Right ventricle myocardium superior (tissue), 1 donor: ENCODE measurements at places on chromosomes 2 and 18.
A peak's percentile ranks its signal among the peaks of the same experiment; 100 is the strongest.

- DNase-seq, result no peak
These were observed 36.1 kb downstream of the RNF152 start for GRCh38 chr18:61856678-61857077.

DNA sequence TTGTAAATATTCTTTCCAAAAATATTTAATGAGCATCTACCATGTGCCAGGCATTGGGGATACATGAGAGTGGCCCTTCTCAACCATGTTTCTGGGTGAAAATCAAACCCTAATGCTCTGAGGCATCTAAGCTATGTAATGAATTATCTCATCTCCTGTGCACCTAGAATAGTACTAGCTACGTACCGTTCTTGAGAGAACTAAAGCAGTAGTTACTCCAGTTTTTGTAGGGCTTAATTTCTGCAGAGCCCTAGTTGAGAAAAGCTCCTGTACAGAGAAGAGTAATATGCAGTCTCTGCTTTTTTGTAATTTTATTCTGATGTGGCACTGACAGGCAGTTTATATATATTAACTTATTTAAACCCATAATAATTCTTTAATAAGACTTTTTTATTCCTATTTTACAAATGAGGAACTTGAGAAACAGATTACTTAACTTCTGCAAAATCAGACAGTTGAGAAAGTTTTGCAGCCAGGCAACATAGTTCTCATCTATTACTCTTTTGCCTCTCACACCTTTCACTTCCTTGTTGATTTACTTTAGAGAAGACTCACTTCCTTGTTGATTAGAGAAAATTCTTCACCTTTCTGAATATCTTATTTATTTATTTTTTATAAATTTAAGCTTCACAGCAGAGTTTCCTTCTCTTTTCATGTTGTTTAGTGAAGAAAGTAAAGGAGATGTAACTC, 3.1 kb downstream of the SPOPL start:
- no peak for DNase-seq

DNA sequence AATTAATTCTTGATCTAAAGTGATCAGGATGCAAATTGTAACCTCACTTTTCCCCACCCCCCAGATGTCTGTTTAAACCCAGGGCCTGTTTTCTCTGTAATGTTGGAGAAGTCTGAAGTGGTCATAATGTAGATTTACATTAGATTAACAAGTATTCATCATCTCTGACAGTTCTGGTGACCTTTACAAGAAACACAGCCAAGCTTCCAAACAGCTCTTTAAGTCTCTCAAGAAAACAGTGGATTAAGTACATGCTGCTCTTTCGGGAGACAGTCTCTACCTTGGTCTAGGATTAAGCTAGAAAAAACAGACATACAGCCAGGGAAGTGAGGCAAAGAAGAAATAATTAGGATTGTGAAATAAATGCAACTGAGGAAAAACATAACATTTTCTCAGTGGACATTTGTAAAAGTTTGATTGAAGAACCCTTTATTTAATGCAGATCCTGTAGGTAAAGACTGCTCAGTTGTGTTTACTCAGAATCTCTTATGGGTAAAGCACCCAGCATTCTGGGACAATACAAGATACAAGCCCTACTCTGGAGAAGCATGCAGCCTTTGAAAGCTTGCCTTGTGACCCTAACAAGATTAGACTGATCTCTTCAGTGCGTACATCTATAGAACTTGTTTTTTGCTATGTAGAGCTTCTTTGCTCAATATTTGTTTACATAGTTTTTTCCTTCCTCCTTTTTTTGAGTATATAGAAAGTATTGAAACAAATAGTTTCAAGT, 203.9 kb downstream of the PHLPP1 start:
- DNase-seq, result no peak

DNA sequence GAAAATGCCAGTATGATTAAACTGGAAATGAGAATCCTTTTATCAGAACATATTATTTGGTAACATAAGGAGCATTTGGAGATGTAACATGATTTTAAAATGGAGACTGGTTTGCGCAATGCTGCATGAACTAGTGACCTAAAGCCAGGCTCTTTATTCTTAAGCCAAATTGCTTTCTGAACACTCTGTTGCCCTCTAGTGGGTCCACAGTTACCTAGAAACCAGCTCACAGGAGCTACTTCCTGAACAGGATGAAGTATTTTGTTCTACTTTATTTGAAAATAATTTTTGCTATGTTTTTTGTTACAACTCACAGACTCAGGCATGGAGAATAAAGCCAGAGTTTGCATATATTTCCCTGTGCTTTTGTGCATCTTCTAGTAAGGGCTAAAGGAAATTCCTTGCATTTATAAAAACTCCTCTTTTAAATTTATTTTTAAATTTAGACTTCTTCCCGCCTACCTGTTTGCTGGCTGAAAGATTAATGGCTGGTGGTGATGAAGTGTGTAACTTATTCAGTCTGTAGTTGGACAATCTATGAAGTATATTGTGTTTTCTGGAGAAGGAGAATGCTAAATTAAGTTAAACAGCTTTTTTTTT, 146.7 kb downstream of the PARD3B start:
- DNase-seq, result no peak

DNA sequence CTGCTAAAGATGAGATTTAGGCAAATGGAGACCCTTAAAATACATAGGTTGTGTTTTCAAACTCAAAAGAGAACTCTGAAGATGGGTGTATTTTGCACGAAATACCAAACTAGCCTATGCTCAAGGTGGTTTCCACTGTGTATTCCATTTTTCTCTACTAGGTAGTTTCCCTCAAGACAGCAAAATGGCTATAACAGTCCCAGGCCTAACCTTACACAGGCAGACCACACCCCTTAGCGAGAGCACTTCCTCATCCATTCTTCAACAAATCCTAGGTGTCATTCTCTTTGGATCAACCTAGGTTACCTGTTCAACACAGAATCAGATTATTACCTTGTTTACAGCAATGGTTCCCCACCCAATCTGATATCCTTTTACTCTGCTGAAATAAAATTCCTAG, 42.6 kb downstream of the HNRNPLL start:
- no peak for DNase-seq

DNA sequence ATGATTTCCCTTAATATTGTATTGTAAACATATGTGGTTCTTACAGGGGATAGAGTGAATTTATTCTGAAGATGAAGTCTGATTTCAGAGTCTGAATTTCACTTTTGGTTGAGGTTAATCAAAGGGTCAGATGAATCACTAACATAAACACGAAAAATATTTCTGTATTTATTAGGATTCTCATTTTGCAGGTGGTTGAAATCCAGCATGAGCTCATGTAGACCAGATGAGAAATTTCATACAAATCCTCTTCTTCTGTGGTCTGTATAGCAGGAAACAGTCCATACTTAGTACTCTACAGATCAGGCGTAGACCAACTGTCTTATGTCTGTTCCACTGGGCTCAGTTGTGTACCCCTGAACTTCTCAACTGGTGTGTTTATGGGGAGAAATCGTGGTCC, 157.8 kb downstream of the BABAM2 start:
- DNase-seq, result no peak

DNA sequence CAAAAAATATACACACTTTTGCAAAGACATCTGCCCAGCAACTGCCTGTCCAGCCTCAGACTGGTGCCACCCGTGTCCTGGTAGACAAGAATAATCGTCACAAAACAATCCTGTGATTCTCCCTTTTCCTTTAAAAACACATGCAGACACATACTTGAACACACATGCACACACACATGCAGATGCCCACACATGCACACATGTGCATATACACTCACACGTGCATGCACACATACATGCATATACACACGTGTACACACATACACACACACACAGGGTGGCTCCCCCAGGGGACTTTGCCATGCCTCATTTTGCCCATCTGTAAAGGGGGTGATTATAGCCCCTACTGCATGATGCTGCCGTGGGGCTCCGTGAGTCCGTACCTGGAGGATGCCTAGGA, 24.9 kb upstream of the ALPP start:
- peak; percentile 16 for DNase-seq

DNA sequence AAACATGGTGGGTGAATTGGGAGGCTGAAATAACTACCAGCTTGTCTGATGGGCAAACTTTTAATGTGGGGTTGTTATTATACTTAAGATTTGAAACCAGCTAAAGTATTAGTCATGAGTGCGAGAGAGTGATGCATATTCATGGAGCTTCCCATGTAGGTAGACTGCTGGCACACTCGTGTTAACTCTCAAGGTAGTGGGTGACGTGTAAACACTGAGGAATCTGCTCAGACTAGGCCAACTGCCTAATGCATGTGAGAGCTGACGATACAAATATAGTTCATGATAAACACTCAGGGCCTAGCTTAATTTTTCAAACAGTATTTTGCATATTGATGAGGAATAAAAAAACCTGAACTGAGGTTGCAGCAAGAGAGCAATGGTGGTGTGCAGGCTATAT, 1165.7 kb upstream of the PIK3C3 start:
- no peak for DNase-seq

GRCh38 chr2:218295029-218295428, 2.7 kb upstream of the TMBIM1 start:
- peak; percentile 18 for DNase-seq

GRCh38 chr2:189997016-189997415, 65.5 kb downstream of the MSTN start:
- no peak for DNase-seq

GRCh38 chr2:235485362-235485761, 8.5 kb upstream of the AGAP1 start:
- no peak for DNase-seq

DNA sequence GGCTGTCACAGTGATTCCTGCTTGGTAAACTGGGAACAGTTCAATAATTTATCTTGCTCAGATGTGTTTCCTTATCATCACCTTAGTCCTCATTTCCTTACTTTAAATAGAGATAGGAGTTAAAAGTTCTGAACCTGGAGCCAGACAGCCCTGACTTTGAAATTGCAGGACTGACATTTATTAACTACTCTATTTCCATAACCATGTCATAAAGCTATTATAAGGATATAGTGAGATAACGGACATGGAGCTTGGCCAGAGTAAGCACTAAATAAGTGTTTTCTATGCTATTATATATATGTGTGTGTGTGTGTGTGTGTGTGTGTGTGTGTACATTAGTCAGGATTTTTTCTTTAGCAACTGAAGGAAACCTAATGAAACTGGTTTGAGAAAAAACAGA, 13.1 kb downstream of the NT5DC4 start:
- no peak for DNase-seq
